NK-92 treated with Interleukin-12 subunit alpha and Interleukin-12 subunit beta, amount 100 ng/mL, for 24 hours (cell line): ENCODE measurements at places on chromosomes 16 and 17.

GRCh38 chr17:39194985-39195524, 2.4 kb downstream of the CACNB1 start:
- DNase-seq = no peak

- DNase-seq = no peak
These were observed 204.7 kb upstream of the GOT2 start for GRCh38 chr16:58938811-58939210.

DNA sequence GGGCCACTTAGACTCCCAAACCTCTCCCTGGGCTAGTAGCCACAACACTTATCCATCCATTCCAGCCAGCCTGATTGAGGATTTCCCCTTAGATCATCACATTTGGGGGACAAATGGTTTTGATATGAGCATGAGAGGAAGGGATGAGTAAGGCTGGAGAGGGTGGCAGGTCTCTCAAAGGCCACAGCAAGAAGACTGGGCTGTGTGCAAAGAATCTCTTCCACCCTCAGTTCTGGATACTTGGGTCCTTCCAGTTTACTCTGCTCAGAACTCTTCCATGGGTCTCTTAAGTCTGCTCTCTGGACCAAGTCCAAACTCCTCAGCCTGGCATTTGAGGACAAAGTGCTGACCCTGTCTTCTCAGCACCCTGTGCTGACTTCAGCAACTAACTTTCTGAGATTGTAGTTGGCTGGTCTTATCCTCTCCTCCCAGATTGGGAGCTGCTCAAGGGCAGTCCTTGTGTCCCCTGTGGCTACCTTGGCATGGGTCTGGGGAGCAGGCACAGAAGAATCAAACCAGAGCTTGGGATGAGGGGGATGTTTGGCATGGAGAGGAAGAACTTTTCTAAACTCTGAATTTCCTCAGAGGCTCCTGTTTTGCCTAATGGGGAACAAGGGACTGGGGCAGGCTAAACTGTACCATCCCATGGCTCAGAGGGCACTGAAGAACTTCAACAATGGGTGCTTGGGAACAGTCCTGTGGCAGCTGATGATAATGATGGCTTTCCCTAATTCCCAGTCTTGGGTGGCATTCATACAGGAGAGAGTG, 3.1 kb upstream of the NFATC3 start:
- no peak for DNase-seq

DNA sequence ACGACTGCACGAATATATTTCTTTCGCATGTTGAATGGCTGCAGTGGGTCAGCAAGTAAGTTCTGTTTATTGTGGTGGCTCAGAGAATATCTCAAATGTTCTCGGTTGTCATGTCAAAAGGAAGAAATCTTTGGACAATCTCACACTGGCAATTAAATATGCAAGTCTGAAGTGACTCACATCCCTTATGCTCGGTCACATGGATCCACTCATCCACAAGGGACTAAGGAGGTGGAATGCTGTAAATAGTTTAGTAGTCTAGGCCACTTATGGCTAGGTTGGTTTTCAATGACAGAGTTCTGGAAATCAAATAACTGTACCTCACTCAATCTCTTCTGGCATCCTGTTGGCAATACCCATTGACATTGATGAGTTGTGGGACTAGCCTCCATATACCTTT, 33.0 kb upstream of the PMP22 start:
- DNase-seq = no peak

DNA sequence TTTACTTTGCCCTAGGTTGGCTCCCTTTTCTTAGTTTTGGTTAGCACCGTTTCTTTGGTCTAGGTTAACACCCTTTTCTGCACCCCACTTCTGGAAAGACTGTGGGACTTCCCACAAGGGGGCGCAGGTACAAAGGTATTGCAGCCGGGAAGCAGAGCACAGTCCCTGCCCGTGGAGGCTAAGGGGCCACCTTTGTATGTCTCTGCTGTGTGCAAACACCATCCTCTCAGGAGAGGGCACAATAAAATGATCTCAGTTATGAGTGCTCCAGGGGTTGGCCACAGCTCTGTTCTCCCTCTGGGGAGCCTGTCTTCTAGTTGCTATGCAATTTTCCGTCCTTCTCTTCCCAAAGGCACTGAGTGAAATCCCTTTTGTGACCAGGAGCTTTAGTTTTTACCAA, 28.4 kb upstream of the TMC5 start:
- peak; percentile 29 for DNase-seq

- no peak for DNase-seq
These were observed 67.3 kb downstream of the ZNF423 start for GRCh38 chr16:49788572-49788971.

DNA sequence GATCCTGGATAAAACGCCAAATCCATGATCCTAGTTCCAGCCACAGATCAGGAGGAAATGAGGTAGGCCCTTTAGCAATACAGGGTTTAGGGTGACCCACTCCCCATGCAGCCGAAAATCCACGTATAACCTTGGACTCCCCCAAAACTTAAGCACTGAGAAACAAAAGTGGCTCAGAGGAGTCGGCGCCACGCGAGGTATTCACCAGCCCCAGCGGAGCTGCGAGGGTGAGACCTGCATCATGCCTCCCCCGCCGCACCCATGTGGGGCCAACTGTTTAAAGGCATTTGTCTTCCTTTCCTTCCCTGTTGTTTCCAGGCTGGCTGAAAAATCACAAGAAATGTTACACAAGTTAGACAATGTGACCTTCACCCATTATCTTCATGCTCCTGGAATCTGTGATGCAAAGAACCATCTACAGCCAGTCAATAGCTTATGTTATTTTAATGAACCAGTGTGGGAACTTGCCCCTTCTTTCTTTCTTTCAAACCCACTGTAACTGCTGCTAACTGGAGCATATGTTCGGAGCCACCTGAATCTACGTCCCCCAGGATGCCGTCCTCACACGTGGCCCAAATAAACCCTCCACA, 98.2 kb upstream of the METRNL start:
- DNase-seq = no peak

DNA sequence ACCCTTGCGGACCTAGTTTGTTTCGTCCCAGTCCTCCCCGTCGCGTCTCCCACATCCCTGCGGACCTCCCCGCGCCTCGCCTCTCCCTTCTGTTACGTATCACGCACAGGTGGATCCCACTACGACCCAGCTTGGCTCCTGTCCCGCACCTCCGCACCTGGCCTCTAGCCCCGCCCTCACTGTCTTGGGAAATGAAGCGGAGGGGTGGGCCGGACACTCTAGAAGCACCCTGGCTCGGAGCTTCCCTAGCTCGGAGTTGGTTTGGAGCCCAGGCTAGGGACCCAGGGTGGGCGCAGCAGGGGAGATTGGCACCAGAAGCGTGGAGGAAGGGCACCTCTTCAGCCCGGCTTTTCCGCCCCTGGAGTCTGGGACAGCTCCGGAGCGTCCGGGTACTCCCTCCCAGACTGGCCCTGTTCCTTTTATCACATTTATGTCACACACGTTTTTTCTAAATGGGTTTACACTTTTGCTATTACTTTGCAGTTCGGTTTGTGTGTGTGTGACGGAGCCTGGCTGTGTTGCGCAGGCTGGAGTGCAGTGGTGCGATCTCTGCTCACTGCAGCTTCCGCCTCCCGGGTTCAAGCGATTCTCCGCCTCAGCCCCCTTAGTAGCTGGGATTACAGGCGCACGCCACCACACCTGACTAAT, 1.4 kb upstream of the CEMP1 start:
- DNase-seq = no peak

GRCh38 chr16:6034511-6034910, 936.9 kb upstream of the EEF2KMT start:
- DNase-seq = no peak

DNA sequence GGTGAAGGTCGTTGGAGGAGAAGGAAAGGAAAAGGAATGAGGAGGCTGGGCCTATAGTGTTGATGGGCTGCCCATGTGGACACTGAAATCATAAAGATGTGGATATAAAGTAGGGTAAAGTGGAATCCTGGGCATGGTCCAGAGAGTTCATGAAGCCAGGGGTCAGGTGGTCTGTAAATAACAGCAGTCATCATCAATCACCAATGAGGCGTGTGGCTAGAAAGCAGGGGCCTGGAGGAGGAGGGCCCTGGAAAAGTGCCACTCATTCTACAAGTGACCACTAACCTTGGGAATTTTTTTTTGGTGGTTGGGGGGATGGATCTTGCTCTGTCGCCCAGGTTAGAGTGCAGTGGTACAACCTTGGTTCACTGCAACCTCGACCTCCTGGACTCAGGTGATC, 115.3 kb upstream of the NOL11 start:
- DNase-seq = no peak

DNA sequence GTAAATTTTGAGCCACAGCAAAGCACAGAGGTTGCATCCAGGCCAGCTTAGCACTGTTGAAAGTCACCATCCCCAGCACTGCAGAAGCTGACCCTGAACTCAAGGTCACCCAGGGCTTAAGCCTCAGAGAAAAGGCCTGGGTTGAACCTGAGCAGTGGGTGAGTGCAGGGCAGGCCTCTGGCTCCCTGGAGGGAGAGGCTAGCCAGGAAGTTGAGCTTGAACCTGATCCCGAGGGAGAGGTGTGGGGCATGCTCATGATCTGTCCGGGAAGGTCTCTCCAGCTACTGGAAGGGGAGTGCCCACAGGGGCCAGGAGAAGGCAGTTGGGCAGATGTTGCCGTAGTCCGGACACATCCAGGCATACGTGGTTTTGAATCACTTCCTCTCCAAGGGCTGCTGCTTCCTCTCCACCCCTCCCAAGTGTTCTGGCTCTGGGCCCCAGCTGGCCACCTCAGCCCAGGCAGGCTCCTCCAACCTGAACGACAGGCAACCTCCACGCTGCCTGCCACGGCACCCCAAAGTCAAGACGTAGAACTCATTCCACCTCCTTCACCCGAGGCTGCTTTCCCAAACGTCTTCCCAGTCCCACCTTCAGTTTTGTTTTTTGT, 18.4 kb downstream of the CARHSP1 start:
- no peak for DNase-seq
